ENCODE measurements at places on chromosomes 2 and 18.
A peak's percentile ranks its signal among the peaks of the same experiment; 100 is the strongest.

DNA sequence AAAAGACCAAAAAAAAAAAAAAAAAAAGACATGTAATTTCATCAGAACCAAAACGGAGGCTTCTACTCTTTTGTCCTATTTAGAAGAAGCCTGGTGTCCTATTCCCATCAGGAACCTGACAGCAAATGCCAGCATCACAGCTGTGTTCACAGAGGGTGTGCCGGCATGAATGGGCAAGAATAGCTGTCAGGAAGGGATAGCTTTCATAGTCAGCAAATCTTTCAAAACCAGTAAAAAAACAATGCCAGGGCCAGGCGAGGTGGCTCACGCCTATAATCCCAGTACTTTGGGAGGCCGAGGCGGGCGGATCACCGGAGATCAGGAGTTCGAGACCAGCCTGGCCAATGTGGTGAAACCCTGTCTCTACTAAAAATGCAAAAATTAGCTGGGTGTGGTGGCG is 231.8 kb upstream of the PXDN start:
- DNase-seq: no peak

GRCh38 chr2:112019569-112019982 is 35.5 kb upstream of the TMEM87B start:
- no peak for DNase-seq

DNA sequence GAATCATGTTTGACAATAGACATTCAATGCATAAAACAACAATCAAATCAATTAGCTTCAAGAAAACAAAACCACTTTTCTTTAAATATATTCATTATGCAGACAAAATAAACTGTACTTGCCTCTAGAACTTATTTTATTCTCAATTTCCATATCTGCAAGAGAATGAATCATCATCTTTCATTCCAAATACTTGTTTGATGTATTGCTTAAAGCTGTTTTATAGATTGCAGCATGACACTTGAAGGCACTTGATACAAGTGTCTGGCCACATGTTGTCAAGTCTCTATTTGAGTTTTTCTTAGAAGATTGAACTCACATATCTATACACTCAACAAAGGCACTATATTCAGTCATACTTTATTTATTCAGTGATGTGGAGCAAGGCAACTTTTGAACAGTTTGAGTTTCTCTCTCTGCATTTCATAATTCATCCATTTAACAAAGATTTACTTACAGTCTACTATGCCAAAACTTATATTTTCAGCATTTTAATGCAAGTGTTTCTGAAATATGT is 38.7 kb upstream of the DDX18 start:
- DNase-seq: no peak

- DNase-seq: no peak
These were observed 94.8 kb upstream of the SERTAD2 start for GRCh38 chr2:64748561-64748960.

GRCh38 chr18:13382954-13383827 is 164.6 kb downstream of the LDLRAD4 start:
- no peak for DNase-seq

DNA sequence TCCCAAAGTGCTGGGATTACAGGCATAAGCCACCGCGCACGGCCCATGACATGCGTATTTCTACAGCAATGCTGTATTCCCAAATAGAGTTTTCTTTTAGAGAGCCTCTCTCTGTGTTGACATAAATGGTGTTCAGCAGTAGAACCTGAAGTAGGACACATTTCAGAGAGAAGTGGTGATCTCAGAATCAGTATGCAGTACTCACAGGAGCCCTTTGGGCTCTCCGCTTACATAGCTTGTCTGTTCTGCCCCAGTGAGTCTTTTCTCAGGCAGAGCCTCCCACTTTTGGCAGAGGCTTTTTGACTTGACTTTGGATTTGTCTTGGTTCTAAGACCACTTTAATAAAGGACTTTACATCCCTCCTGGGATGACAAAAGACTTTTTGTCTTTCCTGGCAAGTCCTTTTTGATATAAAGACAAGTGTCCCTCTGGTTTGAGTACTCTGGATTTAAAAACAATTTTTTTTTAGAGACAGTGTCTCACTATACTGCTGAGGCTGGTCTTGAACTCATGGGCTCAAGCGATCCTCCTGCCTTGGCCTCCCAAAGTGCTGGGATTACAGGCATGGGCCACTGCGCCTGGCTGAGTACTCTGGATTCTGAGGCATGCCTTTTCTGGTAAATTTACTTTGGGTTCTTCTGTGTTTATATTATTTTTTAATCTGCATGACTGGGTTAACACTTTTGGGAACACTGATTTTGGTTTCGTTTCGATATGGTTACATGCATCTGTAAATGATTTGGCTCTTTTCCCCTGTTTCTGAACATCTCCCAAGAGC is 113.3 kb downstream of the SMAD2 start:
- no peak for DNase-seq

DNA sequence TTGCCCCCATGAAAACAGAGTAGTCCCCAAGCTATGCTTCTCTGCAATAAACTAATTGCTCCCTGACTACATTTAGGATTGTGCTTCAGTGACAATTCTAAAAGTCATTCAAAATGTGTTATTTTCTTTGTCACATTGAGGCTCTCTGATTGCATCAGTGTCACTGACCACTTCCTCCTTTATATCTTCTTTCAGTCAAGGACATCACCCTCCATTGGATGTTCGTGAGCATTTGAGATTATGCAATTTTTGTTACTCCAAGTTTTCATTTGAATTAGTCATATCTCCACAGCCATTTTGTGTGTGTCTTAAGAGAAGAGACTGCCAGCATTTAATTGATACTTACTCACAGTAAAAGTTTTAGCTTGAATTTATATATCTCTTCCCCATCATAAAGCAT is 780.8 kb upstream of the GCFC2 start:
- no peak for DNase-seq

- no peak for DNase-seq
These were observed 70.5 kb upstream of the STON1 start for GRCh38 chr2:48459466-48459865.

GRCh38 chr2:41906338-41906725 is 141.5 kb upstream of the PKDCC start:
- peak; percentile 63 for DNase-seq

- peak; percentile 72 for DNase-seq
These were observed 2.2 kb upstream of the CASP8 start for GRCh38 chr2:201257956-201258665.

Data from right kidney (tissue), 9 donors.